Stimulated activated CD4-positive, alpha-beta T cell treated with anti-CD3 and anti-CD28 coated beads, Interleukin-12 subunit alpha, Interleukin-12 subunit beta, amount 100 ng/mL, for 4 hours (primary cell): ENCODE measurements at places on chromosomes 5 and 9.

DNA sequence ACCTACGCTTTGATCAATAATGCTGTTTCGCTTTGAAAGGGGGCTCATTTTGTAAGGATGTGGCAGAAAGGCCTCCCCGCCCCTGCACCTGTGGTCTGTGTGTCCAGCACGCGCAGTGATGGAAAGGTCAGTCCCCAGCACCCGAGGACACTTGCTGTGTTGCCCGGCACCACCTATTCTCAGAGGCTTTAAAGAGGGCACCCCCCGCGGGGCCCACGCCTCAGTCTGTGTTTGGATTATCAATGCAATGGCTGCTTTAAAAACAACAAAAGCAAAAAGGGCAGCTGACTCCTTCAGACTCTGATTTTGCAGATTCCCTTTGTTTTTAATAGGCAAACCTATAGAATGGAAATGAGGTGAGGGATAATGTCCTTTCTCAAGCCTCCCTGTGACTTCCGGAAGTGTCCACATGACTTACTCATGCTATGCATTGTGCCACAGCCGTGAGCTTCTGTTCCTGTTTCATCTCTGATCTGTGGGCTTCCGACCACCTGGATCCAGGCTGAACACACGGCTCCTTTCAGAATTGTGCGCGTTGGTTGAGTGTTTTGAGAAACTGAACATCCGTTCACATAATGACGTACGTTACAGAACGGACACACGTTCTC lies 416.2 kb downstream of the IRX2 start:
- DNase-seq = no peak

DNA sequence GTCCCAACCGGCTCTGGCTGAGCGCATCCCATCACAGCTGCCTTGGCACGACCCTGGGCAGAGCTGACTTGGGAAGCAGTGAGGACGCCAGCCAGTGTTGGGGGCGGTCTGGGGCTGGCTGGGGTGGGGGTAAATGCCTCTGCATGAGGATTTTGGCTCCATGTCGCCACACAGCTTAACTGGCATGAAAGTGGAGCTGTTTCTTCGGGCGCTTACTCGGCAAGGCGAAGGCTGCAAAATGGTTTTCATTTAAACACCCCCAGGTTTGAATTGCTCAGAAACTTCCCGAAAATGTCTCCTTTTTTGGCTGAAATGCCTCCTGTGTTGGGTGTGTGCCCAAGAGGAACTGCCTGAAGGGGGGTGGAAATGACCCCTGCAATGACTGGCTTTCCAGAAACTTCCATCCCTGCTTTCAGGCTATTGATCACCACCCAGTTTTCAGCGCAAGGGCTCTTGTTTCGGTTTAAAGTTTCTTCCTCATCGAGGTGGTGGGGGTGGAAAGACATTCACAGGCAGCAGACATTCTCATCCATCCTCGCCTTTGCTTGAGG lies 38.3 kb downstream of the PTGES start:
- no peak for DNase-seq

- no peak for DNase-seq
Observed at GRCh38 chr5:139486201-139486600, 3.6 kb upstream of the STING1 start.

- DNase-seq = no peak
Observed at GRCh38 chr5:67643536-67643935, 446.9 kb upstream of the CD180 start.

- DNase-seq = no peak
Observed at GRCh38 chr5:82295144-82295543, 17.0 kb upstream of the RPS23 start.

DNA sequence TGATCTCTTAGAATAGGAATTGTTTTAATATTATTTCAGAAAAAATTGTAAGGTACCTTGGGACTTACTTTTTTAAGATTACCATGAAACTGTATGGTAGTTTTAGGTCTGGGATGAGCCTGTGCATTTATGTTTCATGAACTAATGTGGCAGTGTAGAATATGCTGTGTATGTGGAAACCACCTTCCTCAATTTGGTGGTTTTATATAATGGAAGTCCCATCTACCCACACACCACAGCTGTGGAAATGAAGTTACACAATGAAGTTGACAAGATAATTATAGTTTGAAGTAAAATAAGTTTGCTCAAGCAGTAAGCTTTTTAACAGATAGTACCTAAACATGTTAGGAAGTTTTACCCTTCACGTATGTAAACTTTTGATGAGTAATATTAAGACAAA lies 24.4 kb downstream of the WDR36 start:
- no peak for DNase-seq

DNA sequence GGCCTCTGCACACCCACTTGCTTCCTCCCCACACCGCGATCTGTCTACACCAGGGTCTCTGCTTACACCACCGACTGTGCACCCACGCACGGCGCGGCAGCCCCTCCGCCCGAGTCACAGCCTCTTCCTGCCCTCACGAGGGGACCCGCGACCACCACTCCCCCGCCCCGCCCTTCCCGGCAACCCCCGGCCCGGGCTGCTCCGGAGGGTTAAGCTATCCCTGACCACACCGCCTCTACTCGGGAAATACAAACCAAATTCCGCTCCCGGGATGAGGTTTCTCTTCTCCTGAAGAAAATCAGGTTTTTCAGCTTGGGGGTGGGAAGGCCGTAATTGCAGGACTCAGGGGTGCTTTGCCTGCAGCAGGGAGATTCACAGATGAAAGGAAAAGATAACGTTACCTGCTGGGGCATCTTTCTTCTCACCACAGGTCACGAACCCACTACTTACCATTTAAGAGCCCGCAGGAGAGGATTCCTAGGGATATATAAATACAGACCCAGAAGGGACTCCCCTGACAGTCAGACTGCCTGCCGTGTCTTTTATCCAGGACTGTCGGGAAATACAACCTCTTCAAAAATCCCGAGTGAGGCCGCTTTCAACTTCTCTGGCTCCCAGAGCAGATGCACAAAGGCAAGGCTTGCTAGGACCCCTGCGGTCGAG lies 63.5 kb downstream of the ROR2 start:
- no peak for DNase-seq

GRCh38 chr5:14101922-14102321 lies 41.2 kb upstream of the TRIO start:
- no peak for DNase-seq

DNA sequence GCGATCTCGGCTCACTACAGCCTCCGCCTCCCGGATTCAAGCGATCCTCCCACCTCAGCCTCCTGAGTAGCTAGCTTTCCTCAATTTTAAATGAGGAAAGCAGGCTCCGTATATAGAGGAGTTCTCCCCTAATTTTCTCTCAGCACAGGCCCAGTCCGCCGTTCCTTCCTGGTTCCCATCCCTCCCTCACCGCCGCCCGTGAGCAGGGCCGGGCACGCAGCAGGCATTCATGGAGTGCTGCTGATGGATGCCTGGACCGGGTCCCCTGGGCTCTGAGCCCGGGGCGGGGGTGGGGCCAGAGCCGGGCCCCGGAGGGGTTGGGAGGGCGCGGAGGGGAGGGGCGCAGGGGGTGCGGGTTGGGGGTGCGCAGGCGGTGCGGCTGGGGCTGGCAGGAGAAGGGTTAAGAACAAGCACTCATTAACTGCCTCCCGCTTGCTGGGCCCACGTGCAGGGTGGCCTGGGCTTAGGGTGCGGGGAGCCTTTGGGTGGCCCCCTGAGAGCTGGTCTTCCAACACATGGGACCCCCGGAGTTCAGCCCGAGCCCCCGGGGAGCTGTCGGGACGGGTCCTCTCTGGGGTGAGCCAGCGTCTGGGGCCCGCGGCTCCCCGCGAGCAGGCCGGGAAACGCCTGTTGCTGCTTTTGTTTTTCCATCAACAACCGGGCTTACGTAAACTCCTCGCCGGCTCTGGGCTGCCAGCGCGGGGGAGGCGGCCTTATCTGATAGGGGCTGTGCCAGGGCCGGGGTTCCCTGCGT lies 33.7 kb downstream of the LHX2 start:
- no peak for DNase-seq

DNA sequence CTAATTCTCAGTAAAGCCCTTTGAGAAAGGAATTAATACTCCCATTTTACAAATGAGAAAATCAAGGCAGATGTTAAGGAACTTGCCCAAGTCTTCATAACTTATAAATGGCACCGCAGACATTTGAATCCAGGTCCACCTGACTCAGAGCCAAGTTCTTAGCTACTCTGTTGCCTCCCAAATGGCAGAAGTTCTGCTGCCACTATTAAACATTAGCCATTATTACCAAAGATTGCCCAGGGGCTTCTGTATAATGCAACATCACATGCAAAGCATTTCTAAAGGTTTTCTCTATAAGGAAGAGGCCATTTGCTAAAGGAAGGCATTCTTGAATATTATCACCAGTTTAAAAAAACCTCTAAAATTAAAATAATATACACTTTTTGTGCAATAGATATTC lies 28.3 kb downstream of the TPD52L3 start:
- DNase-seq = no peak

GRCh38 chr5:130077007-130077406 lies 172.7 kb downstream of the CHSY3 start:
- DNase-seq = no peak

- no peak for DNase-seq
Observed at GRCh38 chr5:89988129-89988810, 421.3 kb downstream of the CETN3 start.

DNA sequence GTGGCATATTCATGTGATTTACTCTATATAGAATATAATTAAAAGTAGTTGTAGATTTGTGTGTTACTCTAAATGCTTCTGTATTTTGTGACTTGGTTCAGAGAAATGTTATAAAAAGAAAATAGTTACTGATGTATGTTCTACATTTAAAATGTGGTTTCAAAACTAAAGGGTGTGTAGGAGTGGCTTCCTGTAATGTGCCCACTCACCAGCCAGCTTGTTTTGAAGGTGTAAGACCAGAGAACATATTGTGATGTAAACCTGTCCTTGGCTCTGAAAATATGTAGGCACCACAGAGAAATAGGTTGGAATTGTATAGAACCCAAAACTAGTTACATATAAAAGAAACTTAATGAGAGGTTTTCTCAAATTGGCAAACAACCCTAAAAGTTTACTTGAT lies 51.2 kb upstream of the ARRDC3 start:
- DNase-seq = no peak

DNA sequence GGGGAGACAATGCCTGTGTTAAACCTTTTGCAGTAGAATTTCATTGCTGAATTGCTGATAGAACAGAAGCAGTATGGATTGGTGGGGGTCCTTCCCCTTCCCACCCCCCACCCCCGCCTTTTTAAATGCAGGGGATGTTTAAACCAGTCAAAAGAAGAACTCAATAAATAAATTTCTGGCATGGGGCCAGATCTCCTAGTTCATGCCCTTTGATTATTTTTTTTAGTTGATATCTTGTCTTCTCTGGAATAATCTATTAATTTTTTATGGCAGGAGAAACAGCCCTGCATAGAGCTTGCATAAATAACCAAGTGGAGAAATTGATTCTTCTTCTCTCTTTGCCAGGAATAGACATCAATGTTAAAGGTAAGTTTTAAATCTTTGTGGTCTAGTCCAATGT lies 72.8 kb downstream of the SLF1 start:
- no peak for DNase-seq

GRCh38 chr9:129027224-129027684 lies 877 bp downstream of the SH3GLB2 start:
- no peak for DNase-seq

DNA sequence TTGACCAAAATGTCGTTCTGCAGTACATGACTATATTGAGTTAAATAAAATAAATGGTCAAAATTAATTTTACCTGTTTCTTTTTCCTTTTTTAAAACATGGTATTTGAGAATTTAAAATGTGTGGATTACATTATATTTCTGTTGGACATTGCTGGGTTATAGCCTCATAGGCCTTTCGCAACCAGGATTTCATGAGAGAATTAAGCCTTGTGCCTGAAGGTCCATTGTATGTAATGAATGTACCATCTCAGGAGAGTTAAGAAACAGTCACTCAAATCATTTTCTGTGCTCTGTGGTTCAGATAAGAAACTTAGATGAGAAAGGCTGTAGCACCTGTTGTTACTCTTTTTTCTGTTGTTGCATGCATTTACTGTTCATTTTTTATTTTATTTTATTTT lies 103.5 kb downstream of the ANGPTL2 start:
- no peak for DNase-seq

DNA sequence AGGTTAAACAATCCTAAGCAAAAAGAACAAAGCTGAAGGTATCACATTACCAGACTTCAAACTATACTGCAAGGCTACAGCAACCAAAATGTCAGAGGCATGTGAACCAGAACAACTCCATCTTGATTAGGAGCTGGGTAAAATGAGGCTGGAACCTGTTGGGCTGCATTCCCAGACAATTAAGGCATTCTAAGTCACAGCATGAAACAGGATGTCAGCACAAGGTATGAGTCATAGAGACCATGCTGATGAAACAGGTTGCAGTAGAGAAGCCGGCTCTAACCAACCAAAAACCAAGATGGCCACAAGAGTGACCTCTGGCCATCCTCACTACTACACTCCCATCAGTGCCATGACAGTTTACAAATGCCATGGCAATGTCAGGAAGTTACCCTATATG lies 252.0 kb downstream of the RASEF start:
- DNase-seq = no peak

DNA sequence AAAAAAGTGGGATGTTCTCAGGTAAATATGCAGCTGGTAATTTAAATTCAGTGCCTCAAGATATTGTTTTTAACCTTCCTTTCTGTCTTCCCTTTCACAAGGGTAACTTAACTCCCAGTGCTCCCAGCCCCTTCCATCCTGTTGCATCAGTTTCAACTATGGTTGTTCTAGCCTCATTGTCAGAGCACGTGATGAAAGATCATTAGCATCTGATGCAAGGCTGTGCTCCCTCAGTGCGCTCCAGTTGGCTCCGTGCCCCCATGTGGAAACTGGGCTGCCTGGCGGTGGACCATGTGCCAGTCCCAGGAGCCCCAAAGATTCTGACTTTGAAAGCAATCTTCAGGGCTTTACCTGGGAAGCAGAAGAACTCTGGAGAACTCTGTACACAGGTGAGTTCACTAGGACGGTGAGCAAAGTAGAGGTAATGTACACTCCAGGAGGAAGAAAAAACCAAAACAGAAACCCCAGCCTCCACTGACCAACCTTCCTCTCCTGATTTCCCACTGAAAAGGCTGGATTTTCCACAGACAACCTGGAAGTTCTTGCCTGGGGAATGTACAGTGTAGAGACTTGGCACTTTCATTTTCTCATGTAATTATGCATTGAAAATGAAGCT lies 96.9 kb downstream of the SLC1A3 start:
- DNase-seq = no peak

GRCh38 chr5:72301557-72301956 lies 18.5 kb downstream of the MRPS27 start:
- DNase-seq = no peak

DNA sequence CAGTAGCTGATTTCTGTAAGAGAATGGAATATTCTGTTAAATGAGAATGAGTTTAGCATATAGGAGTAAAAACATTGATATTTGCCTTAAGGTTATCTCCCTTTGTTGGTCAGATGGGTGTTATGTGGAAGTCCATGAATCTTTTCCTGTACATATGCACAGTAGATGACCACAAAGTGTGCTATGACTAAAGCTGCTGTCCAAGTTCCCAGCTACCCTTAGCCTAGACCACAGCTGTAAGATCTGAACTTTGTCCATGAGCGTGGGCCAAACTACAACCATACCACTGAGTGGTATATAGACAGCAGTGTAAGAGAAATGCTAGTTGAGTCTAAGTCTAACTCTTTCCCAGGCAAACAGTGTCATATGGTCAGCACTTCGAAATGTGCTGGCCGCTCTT lies 48.8 kb downstream of the CD180 start:
- no peak for DNase-seq

- no peak for DNase-seq
Observed at GRCh38 chr9:121369595-121370265, at the start of gene STOM. Gene STOM, minus strand, starts transcription at chr9:121370250. Its CDS starts 63 bp downstream, at chr9:121370187.

GRCh38 chr5:32586276-32586599 lies 881 bp downstream of the SUB1 start:
- DNase-seq = no peak
